ENCODE measurements at places on chromosomes 6 and 20. TPM values are rescaled to one million over a fixed set of nuclear protein-coding genes. Genes with fewer than 3 reads are reported as not detected.

Gene SEL1L2
- total RNA-seq: 0.62 TPM

Gene NRSN1
- total RNA-seq: 27.9 TPM

Gene ABHD16A
- total RNA-seq: 48.2 TPM

Gene SLX4IP
- total RNA-seq: 7.5 TPM

Gene SLC26A8
- total RNA-seq: 5.3 TPM

Gene SLC22A16
- 0.31 TPM for total RNA-seq

Gene CTNNBL1
- 26.5 TPM for total RNA-seq

Gene MLN
- not detected for total RNA-seq

Gene TNF
- total RNA-seq: not detected

Gene C6orf52
- total RNA-seq: 1.7 TPM

Gene TFAP2A
- not detected for total RNA-seq

Gene EBF4
- total RNA-seq: 10.5 TPM

Gene EDN3
- 1.7 TPM for total RNA-seq

Gene CDC25B
- total RNA-seq: 4.5 TPM

Gene AURKA
- total RNA-seq: 4.8 TPM

Gene PRSS35
- total RNA-seq: 4.8 TPM

Gene GSTA1
- total RNA-seq: 0.31 TPM

Gene MICB
- total RNA-seq: 0.47 TPM

Gene FBXL4
- total RNA-seq: 44.6 TPM

Gene ANKRD66
- total RNA-seq: 0.16 TPM

Gene TREM2
- total RNA-seq: 10.5 TPM

Gene SLC35D3
- not detected for total RNA-seq

Gene POU3F2
- 194 TPM for total RNA-seq
